Bladder microvascular endothelial cell (primary cell): ENCODE measurements at places on chromosomes 6 and 20. TPM values are rescaled to one million over a fixed set of nuclear protein-coding genes. Genes with fewer than 3 reads are reported as not detected.

The FAM83B gene
- not detected in 2 replicates for total RNA-seq

The THBS2 gene
- 1.2 and 5.7 TPM in 2 replicates for total RNA-seq

The GRM4 gene
- under 0.01 TPM in 1 of 2 replicates, not detected in the other for total RNA-seq

The HLA-DRB5 gene
- total RNA-seq = 1.6 and 12.3 TPM in 2 replicates

The OR2H1 gene
- not detected in 2 replicates for total RNA-seq

The F13A1 gene
- total RNA-seq = not detected in 2 replicates

The MPC1 gene
- 9.3 and 17.5 TPM in 2 replicates for total RNA-seq

The PPIL4 gene
- 16.2 and 31.0 TPM in 2 replicates for total RNA-seq

The RSPH9 gene
- total RNA-seq = 0.06 and 0.16 TPM in 2 replicates
